ENCODE measurements at places on chromosomes 5 and 9.

GRCh38 chr9:90204128-90204831, 438.3 kb downstream of the DIRAS2 start:
- DNase-seq = no peak

GRCh38 chr9:120757026-120757913, 35.9 kb downstream of the FBXW2 start:
- no peak for DNase-seq

- no peak for DNase-seq
These were observed 51.1 kb upstream of the TBC1D2 start for GRCh38 chr9:98306384-98307145.

- no peak for DNase-seq
These were observed 21.0 kb downstream of the TIMD4 start for GRCh38 chr5:156942064-156942463.

- DNase-seq = no peak
These were observed 4.0 kb upstream of the SLC46A2 start for GRCh38 chr9:112894699-112895098.

GRCh38 chr5:39440958-39441624, 16.3 kb upstream of the DAB2 start:
- DNase-seq = no peak

DNA sequence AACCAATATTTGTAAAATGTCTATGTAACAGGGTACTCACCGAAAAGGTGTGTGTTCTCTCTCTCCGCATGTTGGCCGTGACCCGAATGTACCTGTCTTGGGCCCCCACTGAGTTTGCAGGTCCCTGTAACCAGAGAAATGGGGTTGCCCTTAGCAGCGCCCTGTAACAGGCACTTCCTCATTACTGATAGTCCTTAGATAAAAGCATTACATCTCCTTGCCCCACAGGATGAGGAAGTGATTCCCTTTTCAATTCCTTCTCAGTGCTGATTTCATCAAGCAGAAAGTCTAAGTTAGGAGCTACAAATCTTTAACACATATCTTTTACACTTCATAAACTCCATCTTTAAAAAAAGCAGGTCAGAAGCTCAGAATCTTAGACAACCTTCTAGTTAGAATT, 15.2 kb upstream of the HMHB1 start:
- no peak for DNase-seq

DNA sequence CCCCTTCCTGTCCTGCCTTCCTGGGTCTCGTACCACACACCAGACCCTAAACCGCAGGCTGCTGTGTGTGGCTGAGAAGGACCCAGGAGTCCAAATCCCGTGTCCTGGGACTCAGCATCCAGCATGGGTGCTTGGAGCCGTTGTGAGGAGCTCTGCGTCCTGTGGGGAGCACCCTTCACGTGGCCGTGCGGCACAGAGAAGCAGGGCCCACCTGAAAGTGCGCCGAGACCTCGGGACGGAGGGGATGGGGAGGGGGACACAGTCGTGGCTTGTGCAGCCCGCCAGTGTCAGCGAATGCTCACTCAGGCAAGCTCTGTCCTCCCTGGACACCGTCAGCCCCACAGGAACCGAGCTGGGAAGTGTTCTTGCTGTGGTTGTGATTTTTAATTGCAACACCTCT, 244.6 kb downstream of the CACNA1B start:
- DNase-seq = no peak

- no peak for DNase-seq
These were observed 176.3 kb downstream of the MAN2A1 start for GRCh38 chr5:109866051-109866450.

- DNase-seq = no peak
These were observed 455.7 kb upstream of the NUDT12 start for GRCh38 chr5:104018299-104018698.

GRCh38 chr9:38208206-38208901, 139.3 kb upstream of the SHB start:
- DNase-seq = no peak

DNA sequence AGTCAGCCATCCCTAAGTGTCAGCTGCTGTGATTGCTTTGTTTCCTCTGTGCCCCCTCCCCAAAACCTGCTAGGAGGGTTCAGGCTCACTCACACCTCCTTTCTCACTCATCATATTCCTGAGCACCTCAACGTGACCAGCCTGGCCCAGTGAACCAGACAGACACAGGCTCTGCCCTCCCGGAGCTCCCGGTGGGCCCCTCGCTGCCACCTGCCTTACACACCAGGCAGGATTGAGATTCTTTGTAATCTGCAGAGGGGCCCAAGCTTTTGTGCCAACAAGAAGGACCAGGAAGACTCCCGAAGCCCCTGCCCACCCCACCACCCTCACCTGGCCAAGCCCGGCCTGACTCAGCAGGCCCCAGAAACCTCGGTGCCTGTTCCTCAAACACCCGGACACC, 87.8 kb downstream of the NTNG2 start:
- DNase-seq = no peak

DNA sequence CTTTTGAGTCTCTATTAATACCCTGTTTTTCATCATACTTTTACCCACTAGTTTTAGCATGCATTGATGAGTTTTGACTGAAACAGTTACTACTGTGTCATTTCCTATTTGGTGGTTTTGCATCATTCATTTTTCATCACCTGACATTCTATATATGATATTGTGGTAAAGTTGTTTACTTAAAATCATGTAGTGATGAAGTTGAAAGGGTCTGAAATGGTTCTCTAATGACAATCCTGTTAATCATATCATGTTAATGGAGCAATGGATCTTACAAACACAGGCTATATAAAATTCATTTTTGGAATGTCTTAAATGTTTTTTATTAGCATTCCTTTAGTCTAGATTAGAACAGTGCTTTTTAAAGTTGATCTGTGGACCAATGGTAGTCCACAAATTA, 84.1 kb downstream of the ERBIN start:
- DNase-seq = no peak

DNA sequence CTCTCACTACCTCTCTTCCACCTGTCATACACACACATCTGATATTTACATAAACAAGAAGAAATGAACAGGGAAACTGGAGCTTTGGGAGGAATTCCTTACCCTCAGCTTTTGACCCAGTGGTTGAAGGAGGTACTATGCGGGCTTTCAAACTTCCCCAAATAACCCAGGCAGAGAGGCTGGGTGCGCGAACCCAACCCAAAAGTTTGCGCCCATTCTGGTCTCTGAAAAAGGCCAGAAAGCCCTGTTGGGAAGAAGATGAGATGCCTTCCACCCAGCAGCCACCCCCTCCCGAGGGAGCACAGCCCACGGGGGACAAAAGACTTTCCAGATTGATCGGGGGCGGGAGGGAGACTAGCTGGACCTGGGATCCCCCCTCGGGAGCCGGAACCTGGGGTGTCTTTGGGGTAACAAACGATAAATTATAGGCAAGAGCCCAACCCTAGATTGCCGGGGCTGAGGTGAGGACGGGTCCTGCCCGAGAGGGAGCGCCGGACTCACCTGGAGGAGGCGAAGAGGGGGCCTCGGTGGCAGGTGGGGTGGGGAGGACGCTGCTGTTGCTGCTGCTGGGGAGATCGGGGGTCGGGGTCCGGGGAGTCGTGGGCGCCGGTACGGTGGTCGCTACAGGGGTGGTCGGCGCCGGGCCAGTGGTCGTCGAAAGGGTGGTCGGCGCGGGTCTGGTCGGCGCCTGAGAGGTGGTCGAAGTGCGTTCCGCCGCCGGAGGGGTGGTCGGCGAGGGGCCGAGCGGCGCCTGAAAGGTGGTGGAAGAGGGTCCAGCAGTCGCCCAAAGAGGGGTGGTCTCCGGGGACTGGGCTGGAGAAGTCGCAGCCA, 798 bp downstream of the MEGF9 start:
- no peak for DNase-seq

DNA sequence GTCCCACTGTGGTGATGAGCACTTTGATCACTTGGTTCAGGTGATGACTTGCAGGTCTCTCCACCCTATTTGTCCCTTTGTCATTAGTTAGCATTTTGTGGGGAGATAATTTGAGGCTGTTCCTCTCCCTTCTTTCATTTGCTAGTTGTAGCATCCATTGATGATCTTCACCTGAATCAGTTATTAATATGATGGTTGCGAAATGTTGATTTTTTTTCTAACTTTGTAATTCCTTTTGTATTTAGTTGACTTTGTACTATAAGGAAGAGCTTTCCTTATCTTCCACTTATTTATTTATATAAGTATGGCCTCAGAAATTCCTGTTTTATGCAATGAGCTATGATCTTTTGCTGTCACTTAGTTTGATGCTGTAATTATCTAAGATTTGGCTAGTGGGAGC, 12.6 kb downstream of the TRIO start:
- no peak for DNase-seq

DNA sequence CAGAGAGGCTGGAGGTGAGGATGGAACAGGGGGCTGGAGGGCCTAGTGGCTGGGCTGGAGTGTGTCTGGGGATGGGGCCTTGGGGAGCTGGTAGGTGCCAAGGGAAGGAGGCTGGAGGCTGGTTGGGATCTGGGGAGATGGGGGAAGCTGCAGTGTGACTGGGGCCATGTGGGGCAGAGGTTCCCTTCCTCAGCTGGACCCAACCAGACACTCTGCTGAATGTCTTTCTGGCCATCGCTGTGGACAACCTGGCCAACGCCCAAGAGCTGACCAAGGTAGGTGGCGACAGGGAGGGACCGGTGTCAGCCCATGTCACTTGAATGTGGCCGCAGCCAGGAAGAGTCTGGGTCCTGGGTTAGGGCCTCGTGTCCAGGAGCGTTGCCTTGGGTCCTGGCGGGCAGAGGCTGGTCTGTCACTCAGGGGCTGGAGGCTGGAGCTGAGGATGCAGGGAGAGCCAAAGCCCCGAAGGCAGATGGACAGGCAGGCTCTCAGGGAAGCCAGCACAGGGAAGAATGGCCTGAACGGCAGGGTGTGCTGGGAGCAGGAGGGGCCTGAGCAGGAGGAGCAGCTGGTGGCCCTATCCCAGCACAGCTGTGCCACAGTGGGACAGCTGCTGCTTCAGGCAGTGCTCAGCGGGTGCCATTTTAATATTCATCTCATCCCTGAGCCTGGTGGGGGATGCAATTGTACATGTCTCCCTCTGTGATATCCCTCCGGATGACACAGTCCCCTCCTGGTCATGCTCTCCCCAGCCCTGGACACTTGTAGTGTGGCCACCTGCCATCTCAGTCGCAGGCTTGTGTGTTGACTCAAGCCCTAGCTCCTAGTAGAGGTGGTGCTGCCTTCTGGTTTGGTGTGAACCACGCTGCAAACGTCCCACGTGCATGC, 132.5 kb downstream of the CACNA1B start:
- DNase-seq = no peak

- DNase-seq = no peak
These were observed 70.6 kb downstream of the HMHB1 start for GRCh38 chr5:143882520-143882919.

DNA sequence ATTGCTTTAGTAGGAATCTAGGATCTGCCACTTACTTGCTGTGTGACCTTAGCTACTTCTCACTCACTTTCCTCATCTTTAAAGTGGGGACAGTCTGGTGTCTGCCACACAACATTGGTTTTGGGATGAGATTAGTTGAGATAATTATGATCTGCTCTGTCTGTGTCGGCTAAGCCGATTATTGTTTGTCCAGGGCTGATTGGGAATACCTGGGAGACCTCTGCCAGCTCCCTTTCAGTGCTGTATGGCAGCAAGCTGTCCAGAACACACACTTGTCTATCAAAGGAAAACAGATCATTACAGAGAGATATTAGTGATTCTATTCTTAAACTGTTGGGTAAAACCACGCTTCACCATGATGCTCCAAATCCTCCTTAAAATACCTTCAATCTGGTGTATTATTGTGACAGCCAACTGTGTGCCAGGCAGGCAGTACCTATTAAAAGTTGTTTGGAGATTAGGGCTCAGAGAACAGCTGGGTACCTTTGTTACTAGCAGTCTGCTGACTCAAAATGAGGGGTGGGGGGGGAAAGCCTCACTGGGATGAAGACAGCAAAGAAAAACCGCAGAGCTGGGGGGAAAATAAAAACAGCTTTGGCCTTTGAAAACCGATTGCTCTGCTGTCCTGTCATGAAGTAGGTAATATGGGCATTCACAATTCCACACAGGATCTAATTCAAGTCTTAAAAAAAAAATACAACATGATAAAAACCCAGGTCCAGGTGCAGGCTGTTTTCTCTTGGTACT, 458.4 kb upstream of the C9orf72 start:
- no peak for DNase-seq

GRCh38 chr5:109996246-109996645, 306.5 kb downstream of the MAN2A1 start:
- DNase-seq = no peak

DNA sequence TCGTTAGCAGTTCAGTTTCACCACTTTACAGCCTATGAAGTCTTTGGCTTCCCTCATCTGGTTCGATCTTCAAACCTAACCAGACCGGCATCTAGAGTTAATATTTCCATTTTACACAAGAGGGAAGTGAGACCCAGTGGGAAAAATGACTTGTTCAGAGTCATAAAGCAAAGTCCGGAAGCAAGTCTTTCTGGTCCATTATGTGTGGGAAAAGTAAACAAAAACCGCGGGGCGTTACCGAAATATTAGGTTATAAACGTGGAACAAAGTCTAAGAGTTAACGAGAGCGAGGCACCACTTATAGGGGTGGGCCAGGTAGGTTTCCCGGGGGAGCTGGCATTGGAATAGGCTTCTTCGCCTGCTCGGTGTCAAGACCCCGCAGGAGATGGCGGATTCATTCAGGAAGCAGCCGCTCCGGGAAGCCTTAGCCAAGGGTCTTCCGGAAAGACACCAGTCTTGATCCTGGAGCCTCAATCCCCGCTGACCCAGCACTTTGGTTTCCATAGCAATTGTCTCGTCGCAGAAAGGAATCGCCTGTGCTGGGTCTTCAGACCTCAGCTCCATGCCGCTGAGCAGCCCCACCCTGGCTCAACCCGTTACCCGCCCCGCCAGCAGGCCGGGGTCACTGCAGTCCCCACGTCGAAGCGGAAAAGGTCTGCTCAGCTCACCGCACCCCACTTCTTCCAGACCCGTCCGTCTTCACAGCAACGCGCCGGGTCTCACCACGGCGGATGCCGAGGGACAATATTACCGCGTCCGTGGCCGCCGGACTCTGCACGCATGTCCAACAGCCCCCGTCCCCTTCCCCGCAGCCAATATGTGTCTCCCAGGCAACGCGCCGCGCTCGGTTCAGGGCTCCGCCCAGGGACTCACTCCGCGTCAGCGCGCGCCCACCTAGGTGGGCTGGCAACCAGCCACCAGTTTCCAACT, at the start of gene C5orf52:
C5orf52 (plus strand) TSS at position 872 of the 930 bp plus-strand sequence. CDS start 82 bp downstream, outside the sequence.
- DNase-seq = no peak

- no peak for DNase-seq
These were observed 25.5 kb downstream of the DDX31 start for GRCh38 chr9:132644251-132644650.

DNA sequence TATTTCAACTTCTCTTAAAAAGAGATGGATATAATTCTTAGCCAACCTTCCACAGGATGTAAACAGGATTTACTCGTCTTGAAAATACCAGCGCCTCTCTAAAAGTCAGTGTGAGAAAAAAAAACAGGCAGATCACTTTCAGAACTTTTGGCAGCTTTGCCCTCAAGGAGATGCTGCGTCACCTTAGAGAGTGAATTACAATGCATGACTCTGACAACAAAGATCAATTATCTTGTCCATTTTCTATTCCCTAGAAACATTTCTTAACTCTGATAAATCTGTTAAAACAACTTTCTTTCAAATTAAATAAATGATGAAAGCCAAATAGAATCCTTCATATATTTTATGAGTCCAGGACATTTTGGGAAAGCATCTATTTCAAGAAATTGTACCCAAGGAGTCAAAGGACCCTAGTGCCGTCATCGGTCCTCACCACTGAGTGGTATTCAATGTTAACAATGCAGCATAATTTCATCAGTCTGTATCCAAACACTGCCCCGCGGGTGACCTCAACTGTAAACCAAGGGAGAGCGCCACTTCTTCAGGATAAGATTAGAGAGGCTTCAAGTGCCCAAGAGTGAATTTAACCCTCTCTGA, 536.0 kb downstream of the PDE4D start:
- no peak for DNase-seq

GRCh38 chr5:7209658-7210057, 186.3 kb upstream of the ADCY2 start:
- DNase-seq = peak; percentile 70

GRCh38 chr5:93225748-93226147, 355.3 kb downstream of the NR2F1-AS1 start:
- no peak for DNase-seq

All from NCI-H1436 treated with DMSO at 0.1 percent for 48 hours (cell line).